ENCODE measurements at places on chromosomes 11 and 22. TPM values are rescaled to one million over a fixed set of nuclear protein-coding genes. Genes with fewer than 3 reads are reported as not detected.

- no peak for DNase-seq
Measured at GRCh38 chr11:112662554-112662953, 298.7 kb upstream of the NCAM1 start.

DNA sequence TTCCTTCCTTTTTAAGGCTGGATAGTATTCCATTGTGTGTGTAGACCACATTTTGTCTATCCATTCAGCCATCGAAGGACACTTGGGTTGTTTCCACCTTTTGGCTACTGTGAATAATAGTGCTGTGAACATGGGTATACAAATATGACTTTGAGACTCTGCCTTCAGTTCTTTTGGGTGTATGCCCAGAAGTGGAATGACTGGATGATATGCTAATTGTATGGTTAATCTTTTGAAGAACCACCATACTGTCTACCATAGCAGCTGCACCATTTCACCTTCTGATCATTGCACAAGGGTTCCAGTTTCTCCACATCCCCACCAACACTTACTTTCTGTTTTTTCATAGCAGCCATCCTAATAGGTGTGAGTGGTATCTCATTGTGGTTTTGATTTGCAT, 30.3 kb downstream of the SGSM1 start:
- no peak for DNase-seq

DNA sequence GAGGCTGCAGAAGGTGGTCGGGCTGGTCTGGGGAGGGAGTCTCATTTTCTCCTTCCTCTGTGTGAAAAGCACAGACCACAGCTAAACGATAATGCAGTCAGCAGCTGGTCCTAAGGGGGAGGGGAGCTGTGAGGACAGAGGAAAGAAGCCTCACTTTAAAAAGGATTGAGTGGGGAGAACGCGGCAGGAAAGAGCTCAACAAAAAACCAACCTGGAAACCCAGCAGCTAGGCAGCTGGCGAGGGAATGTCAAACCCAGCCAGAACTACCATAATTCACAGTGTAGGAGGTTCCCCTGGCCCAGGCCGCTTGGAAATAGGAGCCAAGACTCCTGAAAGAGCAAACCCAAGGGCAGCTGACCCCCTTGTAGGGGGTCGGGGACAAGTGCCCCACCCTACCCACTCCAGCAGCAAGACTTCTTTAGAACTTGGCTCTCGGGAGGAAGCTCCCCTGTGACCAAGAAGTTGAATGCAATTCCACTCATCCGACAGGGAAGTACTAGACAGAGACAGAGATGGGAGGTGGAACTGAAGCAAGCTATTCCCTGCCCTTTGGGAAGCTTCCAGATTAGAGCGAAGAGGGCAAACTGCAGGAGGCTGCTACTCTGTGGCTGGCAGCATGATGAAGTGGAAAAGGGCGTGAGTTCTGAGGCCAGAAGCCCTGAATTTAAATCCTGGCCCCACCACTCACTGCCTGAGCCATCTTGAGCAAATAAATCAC, 16.5 kb upstream of the DGKZ start:
- no peak for DNase-seq

DNA sequence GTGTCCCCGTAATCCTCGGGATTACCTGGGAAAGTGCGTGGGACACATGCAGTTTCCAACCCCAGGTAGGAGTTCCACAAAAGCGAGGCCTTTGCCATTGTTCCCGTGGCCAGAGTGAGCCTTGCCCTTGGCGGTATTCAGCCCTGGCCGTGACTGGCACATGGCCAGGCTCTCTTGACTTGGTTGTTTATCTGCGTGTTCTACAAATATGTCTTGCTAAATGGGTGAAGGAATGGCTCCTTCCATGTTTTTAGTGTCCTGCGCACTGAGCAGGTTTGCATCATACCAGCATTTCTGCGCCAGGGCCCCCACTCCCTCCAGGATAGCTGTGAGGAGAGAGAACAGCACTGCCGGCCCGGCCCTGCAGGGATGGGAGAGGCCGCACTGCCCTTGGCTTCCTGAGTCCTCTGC, 20.0 kb downstream of the POLR3H start:
- DNase-seq = no peak

DNA sequence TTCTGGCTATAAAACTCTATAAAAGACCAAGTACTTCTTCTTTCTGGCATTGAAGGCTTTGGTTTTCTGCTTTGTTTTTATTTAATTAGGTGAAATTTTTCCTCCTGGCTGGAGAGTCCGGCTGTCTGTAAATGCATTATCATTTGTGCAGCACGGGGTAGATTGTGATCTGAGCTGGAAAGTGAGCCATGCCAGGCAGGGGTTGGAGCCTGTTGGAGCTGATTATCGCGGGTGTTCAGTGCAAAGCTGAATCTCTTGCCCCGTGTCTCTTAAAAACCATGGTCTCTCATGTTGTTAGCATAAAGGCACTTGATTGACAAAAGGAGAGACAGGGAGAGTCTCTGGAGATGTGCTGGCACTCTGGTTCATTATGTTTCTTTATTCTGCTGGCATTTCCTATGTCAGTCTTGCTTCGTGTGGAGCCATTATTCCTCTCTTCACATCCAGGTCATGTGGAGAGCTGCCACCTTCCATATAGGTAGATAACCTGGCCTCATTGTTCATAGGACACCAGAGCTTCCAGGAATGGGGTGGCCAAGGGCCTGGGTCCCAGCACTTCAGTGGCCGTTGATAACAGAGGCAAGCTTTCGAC, 75.2 kb downstream of the LDLRAD3 start:
- DNase-seq = no peak

- DNase-seq = peak; percentile 84
Measured at GRCh38 chr11:1262172-1263006, 39.5 kb downstream of the MUC5B start.

DNA sequence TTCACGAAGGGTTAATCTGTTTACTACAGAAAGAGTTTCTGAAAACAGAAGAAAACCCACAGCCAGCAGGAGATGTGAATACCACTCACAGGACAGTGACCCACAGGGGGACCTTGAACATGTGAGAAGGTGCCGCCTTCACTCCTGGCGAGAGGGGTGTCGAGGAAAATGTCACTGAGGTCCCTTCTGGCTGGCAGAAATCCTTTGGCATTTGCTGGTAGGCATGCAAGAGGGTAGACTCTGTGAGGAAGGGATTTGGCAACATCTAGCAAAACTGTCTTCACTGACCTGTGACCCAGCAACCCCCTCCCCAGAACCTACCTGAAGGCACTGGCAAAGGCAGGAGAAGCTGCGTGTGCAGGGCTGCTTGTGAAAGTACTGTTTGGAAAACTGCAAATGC, 8.6 kb downstream of the KCNQ1 start:
- DNase-seq = no peak

FAT3 gene
- total RNA-seq = 2.7 TPM

DEFB131B gene
- total RNA-seq = not detected

- DNase-seq = no peak
Measured at GRCh38 chr11:64018310-64018709, 17.4 kb upstream of the FLRT1 start.

OSBPL5 gene
- 12.2 TPM for total RNA-seq

MMP8 gene
- total RNA-seq = not detected

GRCh38 chr22:30286813-30287647, 2.3 kb downstream of the CASTOR1 start:
- peak; percentile 70 for DNase-seq

OR56A3 gene
- not detected for total RNA-seq

- peak; percentile 4 for DNase-seq
Measured at GRCh38 chr11:113274713-113275582, 39.4 kb upstream of the TTC12 start.

DNA sequence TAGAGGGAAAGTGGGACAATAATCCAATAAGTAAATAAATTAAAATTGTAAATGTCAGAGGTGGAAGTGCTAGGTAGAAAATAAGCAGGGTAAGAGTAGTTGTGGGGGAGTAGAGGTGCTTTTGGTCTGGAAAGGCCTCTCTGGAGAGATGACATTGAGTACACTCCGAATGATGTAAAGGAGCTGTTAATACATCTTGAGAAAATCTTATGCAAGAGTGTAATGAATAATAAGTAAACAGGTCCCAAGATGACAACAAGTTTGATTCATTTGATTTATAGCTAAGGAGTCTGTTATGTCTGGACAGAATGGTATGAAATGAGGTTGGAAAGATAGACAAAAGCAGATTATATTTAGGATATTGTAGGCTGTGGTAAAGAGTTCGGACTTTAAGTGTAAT, 87.5 kb downstream of the TMEM135 start:
- DNase-seq = no peak

GRCh38 chr11:2942447-2942846, 13.2 kb upstream of the PHLDA2 start:
- no peak for DNase-seq

PANX3 gene
- total RNA-seq = not detected

DNA sequence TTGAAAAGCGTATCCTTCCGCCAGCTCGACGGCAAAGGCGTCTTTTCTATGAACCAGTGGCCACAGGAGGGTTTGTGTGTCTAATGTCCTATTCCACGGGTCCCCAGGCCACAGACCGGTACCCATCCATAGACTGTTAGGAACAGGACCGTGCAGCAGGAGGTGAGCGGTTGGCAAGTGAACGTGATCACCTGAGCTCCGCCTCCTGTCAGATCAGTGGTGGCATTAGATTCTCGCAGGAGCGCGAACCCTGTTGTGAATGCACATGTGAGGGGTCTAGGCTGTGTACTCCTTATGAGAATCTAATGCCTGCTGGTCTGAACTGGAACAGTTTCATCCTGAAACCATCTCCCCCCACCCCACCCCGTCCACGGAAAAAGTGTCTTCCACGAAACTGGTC, 62.7 kb upstream of the KCNQ1OT1 start:
- no peak for DNase-seq

TSPAN32 gene
- not detected for total RNA-seq

- no peak for DNase-seq
Measured at GRCh38 chr11:79822766-79823165, 381.9 kb upstream of the TENM4 start.

DNA sequence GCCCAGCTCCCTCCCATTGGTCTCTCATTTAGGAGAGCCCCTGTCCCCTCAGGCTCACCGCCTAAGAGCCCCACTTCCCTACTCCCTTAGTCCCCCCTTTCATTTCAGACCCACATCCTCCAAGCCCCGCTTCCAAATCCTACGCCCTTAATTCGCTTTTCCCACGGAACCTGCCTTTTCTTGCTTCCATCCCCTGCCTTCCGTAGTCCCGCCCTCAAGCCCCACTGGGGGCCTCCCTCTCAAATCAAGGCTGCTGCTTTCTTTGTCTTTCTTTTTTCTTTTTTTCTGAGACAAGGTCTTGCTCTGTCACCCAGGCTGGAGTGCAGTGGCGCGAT, 396 bp downstream of the CCDC157 start:
- no peak for DNase-seq

Measured in Caki2 (cell line).